ENCODE measurements at places on chromosomes 5 and 9.

DNA sequence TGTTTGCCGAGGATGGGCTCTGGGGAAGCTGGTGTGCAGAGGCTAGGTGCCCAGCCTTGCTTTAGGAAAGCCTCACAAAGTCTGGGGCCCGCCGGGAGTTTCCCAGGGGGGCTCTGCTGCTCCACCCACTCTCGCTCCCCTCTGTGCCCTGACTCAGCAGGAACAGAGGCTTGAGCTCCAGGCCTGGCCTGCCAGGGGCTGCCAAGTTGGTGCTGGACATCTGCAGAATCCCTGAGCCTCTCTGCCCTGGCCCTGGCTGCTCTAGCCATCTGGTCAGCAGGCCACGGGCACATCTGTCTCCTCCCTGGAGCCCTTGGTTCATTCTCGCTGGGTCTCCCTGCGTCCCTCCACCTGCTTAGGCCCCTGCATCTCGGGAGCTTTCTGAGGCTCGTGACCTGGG, 647 bp upstream of the ADAMTSL2 start:
- DNase-seq: peak; percentile 8

GRCh38 chr5:139982157-139982974, 60.7 kb downstream of the NRG2 start:
- DNase-seq: peak; percentile 31

GRCh38 chr5:64784451-64785025, 15.8 kb downstream of the CWC27 start:
- peak; percentile 93 for DNase-seq

DNA sequence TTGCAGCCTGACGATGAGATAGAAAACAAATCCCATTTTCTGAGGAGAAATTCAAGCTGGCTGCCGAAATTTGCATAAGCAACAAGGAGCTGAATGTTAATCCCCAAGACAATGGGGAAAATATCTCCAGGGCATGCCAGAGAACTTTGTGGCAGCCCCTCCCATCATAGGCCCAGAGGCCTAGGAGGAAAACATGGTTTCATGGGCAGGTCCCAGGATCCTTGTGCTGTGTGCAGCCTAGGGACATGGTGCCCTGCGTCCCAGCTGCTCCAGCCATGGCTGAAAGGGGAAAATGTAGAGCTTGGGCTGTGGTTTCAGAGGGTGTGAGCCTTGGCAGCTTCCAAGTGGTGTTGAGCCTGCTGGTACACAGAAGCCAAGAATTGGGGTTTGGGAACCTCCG, 48.8 kb upstream of the MAN2A1 start:
- DNase-seq: no peak

DNA sequence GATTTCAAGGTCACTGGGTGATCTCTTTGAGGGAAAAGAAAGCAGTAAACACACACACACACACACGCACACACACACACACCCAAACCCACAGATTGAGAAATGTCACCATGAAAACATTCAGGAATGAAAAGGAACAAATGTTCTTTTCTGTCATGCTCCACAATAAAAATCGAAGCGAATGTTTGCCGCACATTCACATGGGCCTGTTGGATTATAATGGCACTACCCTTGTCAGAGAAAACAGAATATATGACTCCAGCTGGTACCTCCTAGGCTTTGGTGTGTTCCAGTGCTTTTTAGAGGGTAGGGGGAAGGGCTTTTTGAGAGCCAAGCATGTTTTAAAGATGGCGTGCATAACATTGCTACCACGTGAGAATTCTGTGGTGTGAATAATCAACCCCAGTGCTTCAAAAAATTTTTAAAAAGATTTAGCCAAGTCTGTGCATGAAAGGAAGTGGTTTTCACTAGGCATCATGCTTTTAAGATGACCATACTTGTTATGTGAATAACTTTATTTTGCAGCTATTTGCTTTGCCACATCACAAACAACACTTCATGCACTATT, 120.8 kb upstream of the ZNF608 start:
- peak; percentile 54 for DNase-seq
